ENCODE measurements at places on chromosomes 6 and 20.

DNA sequence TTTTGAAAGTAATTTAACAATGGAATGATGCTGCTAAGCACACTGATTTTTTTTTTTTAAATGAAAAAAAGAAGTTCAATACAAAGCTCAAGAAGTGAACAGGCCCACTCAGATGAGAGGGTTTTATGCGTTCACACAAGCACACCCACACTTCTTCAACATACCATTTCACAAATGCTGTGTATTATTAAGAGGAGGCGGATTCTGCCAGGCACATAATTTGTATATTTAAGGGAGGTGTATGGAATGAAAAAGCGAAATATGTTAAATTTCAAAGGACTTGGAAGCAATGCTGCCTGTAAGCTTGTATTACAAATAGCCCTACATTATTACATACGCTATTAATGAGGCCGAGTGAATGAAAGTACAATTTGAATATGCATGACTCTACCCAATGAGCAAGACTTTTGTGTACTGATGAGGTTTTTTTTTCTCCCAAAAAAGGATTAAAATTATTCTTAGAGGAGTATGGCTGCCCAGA, 123.9 kb downstream of the INSM1 start:
- DNase-seq, result no peak

DNA sequence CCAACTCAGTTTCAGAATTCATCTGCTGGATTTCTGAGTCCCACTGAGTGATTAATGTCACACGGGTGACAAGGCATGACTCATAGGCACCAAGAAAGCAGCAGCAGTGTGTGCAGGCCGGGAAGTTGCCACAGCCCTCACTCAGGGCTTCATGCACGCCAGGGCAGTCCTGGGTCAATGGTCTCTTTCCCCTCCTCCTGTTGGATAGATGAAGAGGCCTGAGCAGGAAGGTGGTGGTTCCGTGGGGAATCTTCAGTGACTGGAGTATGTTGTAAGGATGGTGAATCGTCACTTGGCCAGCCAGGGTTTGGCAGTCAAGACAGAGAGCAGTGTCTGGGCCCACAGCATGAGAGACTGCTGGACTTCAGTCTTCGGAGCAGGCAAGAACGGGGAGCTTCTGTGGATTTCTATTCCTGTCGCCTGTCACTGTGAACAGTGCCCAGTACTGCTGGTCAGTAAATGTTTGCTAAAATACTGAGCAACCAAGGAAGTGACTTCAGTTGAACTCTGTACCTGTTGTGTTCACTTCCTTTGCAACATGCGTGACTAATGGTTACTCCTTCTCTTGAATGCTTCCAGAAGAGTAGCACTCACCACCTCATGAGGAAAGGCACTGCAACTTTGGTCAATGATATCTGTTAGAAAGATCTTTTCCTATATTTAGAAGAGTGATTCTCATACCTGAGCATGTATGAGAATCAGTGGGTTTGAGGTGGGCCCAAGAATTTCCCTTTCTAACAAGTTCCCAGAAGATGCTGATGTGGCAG, 62.0 kb upstream of the CD93 start:
- DNase-seq, result no peak

DNA sequence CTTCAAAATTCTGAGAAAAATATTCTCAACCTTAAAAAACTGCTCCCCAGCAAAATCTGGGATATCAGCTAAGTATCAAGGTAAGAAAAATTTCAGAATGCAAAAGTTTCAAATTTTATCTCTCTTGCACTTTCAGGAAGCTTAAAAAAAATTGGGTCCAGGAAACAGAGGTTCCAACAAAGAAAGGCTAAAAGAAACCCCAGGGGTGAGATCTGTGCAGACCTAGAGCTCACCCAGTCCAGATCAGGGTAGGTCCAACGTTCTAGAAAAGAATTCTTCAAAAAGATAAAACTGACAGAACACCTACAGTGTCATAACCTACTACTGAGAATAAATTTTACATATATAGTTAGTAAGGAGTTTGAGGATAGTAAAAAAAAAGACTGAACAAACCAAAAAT, 23.5 kb downstream of the ILRUN start:
- DNase-seq, result no peak

- no peak for DNase-seq
These were observed 79.1 kb downstream of the UTRN start for GRCh38 chr6:144364208-144364720.

- DNase-seq, result peak; percentile 54
These were observed 945 bp downstream of the TENT5A start for GRCh38 chr6:81751388-81752083.

DNA sequence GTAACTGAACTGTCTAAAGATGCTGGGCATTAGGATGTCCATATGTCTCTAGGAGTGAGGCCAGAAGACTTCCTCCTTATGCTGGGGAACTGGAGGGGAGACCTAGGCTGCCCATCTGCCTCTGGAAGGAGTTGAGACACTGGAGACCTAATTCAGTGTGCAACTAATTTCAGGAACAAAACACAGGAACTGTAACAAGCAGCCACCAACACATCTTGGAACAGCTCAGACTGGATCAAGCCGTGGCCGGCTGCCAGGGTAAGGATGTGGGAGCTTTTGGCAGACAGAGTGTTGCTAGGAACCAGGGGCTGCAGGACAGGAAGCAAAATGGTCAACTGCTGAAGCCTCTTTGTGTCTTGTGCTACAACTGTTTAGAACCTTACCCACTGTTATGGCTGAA, 16.4 kb upstream of the MAS1 start:
- DNase-seq, result no peak

- no peak for DNase-seq
These were observed 1.3 kb downstream of the SLC39A7 start for GRCh38 chr6:33201935-33202334.

- no peak for DNase-seq
These were observed 25.3 kb upstream of the TRAF3IP2 start for GRCh38 chr6:111631018-111631417.

DNA sequence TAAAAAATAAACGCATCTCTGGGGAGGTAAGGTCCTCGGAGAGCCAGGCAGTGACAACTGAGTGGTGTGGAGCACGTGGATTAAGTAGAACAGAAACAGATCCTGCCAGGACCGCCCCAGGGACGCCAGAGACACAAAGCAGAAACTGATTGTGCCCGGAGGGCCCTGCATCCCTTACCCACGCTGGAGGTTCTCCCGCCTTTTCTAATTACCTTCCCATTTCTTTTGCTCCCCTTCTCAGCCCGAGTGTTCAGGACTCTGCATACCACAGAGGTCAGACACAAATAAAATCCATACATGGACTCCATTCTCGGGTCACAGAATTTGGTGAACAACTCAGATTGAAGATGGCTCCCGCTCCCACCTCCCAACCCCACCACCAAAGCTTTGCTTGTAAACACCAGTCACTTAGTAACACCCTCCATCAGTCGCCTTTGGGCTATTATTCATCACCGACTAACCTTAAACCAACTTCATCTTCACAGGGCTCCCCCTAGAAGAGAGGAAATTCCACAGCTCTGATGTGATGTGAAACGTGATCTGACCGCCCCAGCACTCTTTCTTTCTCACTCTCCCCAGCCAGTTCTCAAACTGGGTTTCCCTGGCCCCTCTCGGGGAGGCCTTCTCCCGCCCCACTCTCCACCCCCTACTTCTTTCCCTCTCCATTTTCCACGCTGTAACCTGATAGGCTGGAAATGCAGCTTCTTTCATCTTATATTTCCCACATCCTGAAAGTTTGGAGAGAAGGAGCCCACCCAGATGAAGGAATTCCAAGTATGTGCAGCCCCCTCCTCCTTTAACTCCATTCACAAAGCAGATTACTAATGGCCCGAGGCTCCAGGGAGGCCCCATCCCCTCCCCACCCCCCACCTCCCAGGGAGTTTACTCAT, 32.5 kb upstream of the PIM1 start:
- DNase-seq, result no peak

DNA sequence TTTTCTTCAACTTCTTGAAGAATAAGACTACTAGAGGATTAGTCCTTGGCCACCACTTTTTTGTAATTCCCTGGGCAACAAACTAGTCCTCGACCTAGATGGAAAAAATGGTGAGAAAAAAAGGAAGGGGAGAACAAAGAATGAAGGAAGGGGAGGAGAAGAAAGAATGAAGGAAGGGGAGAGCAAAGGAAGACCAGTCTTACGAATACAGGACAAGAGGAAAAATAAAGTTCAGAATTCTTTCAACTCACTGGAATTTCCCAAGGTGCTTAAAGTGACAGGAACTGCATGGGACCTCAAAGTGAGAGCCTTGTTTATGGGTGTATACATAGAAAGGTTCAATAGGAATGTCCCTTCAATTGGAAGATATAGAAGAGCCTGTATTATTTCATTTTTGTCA, 509.3 kb upstream of the JARID2 start:
- no peak for DNase-seq

- no peak for DNase-seq
These were observed 8.5 kb downstream of the TRIM15 start for GRCh38 chr6:30171677-30172471.

GRCh38 chr6:155310596-155310995, 3.7 kb downstream of the TFB1M start:
- DNase-seq, result no peak

- DNase-seq, result no peak
These were observed 6.1 kb downstream of the SLC32A1 start for GRCh38 chr20:38730167-38730988.

Data from activated CD4-positive, CD25-positive, alpha-beta regulatory T cell treated with anti-CD3 and anti-CD28 coated beads, Interleukin-2, amount 50 U/mL, for 72 hours (primary cell).